Stimulated activated CD8-positive, alpha-beta memory T cell treated with anti-CD3 and anti-CD28 coated beads, Interleukin-7, amount 100 ng/mL, for 1 hour (primary cell): ENCODE measurements at places on chromosomes 2 and 18.
A peak's percentile ranks its signal among the peaks of the same experiment; 100 is the strongest.

DNA sequence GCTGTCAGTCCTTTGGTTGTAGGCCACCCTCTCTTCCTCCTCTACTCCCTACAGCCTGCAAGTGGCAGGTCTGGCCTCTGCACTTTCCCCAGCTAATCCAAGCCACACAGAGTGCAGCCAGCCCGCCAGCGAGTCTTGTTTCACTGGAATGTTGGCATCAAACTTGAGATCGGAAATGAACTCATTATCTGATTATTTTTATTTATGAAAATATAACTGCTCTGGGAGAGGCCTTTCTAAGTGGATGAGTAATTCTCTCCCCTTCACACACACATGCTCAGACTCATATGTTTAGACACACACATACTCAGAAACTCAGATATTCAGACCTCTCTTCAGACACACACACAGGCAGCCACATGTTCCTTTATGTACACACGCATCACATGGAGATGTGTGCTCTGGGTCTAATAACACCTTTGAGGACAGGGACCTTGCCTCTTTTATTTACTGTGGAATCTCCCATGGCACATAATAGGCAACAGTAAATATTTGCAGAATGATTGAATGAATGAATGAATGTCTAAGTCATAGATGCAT is 151.3 kb downstream of the ZFP36L2 start:
- DNase-seq: no peak

- DNase-seq: no peak
Observed at GRCh38 chr18:24631243-24632025, 171.0 kb downstream of the HRH4 start.

DNA sequence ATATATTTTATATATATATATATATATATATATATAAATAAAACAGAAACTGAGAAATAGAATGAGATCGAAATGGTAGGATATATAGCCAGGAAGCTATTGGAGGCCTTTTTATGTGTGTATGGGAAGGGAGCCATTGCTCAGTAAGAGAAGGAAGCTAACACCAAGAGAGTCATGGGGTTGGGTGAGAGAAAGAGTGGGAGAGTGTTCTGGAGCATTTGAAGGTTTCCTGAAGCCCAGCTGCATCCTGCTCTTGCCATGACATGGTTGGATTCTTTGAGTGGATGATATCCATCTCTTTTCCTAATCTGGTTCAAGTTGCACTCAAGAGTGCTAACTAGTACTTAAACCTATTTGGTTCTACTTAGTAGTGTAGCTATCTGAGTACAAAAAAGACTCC is 282.3 kb downstream of the DYSF start:
- DNase-seq: no peak

GRCh38 chr2:172447811-172448493 is 20.6 kb downstream of the ITGA6 start:
- no peak for DNase-seq

GRCh38 chr2:53903011-53903410 is 43.2 kb upstream of the GPR75 start:
- no peak for DNase-seq

DNA sequence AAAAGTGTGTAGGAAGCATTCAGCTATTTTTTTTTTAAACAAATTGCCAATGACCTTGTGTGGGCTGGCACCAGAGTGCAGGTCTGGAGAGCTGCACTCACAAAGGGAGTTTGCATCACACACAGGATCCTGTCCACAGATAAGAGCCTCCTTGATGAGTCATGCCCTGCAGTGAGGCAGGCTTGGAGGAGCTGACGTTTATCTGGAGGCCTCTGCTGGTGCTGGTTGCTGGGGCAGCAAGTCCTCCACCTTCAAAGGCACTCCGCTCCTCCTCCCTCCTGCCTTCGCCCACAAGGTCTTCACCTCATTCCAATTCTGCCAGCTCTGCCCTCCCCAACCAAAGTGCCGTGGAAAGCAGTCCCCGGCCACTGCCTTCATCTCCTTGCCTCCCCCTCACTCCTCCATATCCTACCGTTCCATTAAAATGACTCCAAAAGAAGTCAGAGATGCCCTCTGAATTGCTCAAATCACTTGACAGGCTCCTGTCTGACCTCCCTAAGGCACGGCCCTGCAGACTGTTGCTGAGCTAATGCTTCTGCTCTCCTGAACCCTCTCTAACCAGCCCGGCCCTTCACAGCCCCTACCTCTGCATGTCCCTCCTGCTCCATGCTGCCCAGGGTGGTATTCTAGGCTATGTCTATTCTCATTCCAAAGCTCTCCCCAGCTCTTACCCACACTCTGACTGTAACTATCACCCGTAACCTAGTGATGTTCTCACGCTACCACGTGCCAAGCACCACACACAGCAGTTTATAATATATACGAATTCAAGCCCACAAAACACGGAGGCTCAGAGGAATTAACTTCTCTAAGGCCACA is 30.9 kb downstream of the LONRF2 start:
- DNase-seq: no peak

DNA sequence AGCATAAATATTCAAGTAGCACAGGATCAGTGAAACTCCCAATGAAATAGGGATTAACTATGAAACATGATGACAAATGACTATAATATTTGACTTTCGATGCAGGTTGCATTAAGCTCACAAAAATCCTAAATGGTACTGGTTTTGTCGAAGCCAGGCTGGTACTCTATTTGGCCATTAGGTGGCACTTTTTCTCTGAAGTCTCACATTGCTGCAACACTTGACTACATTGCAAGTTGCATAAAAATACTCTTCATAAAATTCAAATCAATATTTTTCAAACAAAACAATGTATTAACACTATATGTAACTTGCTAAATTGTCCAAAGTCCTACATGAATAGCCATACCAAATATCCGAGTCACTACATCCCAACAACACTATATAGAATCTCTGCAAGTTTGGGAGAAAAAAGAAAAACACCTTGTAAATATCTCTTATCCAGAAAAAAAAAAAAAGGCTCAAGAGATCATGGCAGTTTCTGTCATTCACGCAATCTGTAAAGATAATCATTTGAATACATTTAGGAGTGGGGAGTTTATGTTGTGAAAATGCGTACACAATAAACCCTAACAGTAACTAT is 9.5 kb downstream of the RTTN start:
- no peak for DNase-seq

- peak; percentile 25 for DNase-seq
Observed at GRCh38 chr2:157875641-157876065, 477 bp downstream of the ACVR1 start.

- DNase-seq: no peak
Observed at GRCh38 chr2:10387033-10387432, 61.1 kb downstream of the ODC1 start.

DNA sequence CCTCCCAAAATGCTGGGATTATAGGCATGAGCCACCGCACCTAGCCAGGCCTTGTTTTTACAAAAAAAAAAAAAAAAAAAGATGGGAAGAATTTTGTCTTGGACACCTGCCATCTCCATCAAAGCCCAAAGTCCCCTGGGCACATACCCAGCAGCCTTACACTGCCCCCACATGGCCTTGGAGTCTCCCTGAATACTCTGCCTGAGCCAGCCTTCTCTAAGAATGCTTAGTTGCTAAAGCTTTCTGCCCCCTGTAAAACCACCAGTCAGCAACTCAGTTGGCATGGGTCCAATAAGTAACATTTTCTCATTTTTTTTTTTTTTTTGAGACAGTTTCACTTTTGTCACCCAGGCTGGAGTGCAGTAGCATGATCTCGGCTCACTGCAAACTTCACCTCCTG is 40.6 kb downstream of the SPC25 start:
- DNase-seq: no peak
